ENCODE measurements at places on chromosomes 7 and 10.

GRCh38 chr10:118633786-118634185 lies 38.3 kb upstream of the PRLHR start:
- DNase-seq = no peak

DNA sequence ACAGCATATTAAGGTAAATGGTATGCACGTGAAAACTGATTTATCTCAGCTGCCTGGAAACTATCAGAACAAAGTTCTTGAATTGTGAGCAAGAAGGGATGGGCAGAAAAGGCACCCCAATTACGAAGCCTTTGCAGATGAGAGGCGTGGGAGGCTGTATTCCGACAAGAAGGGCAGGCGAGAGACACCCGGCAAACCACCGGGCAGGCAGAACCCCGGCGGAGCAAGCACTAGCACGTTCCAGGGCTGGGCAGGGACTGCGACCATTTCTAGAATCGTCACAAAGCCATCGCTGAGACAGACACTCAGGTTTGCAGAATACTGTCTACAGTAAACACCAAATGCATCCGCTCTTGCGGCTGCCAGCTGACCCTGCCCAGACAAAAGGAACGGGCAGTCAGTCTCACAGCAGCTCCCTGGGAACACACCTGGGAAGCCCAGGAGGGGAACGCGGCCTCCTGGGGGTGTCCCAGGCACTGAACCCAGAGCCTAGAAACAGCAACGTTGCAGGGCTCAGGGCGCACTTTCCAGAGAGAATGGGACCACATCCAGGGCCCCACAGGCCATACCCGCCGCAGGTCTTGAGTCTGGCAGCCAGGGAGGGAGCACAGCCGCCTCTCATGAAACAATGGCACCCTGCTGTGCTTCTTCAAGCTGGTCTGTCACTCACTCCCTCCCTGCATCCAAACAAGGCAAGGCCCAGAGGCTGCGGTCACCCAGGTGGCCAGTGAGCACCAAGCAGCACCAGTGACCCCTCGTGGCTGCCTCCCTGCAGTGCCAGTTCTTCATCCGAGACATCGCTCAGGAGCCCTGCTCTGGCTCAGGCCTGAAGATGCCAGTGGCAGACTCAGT lies 261.9 kb downstream of the PTPRN2 start:
- DNase-seq = no peak

DNA sequence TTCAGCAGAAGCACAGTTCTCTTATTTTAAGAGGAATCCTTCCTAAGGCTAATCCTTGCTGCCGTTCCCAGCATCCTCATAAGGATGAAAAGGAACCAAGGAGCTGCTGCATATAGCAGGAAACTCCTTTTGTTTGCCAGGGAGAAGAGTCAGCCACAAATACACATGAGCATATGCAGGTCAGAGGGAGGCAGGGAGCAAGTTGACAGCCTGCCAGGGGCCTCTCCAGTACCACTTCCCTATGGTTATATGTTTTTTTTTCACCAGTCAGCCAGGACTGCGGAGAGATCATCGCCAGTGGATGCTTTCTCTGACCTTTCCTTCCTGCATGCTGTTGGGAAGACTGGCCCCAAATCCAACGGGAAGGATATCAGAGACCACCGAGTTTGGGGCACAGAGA lies 39.8 kb downstream of the SLC35B4 start:
- DNase-seq = no peak

GRCh38 chr10:49000437-49001398 lies 61.1 kb upstream of the LRRC18 start:
- no peak for DNase-seq

DNA sequence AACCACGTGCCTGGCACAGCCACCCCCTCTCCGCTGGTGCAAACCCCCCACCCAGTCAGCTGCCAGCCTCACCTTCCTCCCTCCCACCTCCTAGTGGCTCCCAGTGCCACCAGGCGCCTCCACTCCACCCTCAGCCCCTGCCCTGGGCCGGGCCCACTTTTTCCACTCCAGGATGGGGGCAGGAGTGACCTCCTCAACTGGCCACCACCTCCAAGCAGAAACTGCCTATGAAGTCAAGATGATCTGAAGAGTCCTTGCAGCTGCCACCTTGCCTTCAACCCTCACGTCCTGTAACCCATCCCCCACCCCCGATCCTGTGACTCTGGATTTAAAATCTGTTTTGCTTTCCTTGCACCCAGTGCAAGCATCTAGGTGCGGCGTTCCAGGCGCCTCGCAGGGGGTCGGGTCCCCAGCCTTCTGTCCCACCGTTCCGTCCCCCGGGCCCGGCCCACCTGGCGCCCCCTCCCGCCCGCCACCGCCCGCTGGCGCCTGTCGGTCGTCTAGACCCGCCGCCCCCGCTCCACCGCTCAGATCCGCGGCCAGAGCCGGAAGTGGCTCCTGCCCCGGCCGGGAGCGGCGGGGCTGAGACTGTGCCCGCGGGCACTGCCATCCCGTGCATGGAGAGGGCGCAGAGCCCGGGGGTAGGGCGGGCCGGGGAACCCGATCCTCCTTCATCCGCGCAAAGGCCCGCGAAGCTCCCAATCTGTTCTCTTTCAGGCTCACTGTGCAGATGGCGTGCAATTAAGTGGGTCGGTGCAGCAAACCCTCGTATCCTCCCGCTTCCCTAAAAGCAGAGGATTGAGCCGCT lies 51.2 kb upstream of the GTF2I start:
- peak; percentile 58 for DNase-seq

GRCh38 chr10:24133835-24134234 lies 75.1 kb upstream of the KIAA1217 start:
- DNase-seq = no peak

DNA sequence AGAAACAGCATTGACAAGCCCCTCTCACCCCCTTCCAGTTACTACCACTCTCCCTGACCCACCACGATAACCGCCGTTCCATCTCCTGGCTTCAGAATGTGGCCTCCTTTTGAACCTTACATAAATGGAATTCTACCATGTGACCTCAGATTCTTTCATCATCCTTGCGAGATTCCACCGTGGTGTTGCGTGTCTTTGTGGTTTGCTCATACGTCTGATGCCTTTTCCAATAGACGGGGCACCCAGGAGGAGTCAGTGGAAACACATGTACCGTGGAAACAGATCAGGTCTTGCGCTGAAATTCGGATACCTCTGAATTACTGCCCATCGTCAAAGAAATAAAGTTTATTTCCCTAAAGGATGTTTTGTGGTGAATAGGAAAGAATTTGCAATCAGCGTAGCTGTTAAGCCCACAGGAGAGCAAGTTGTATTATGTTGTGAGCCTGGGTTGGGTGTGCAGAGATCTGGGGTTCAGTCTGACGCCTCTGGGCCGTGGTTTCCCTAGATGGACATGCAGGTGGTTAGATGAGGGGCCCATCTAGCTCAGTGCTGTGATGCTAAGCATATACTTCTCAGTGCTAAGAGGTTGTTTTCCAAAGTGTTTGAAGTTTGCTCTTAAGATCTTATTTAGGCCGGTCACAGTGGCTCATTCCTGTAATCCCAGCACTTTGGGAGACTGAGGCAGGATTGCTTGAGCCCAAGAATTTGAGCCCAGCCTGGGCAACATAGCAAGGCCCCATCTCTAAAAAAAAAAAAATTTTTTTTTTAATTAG lies 29.1 kb downstream of the GTF2IRD1 start:
- no peak for DNase-seq

GRCh38 chr7:73701357-73701995 lies 18.0 kb downstream of the STX1A start:
- no peak for DNase-seq

GRCh38 chr7:5638994-5639393 lies 142.5 kb downstream of the RNF216 start:
- no peak for DNase-seq

- no peak for DNase-seq
Measured at GRCh38 chr7:29345590-29345989, 151.0 kb downstream of the CHN2 start.

DNA sequence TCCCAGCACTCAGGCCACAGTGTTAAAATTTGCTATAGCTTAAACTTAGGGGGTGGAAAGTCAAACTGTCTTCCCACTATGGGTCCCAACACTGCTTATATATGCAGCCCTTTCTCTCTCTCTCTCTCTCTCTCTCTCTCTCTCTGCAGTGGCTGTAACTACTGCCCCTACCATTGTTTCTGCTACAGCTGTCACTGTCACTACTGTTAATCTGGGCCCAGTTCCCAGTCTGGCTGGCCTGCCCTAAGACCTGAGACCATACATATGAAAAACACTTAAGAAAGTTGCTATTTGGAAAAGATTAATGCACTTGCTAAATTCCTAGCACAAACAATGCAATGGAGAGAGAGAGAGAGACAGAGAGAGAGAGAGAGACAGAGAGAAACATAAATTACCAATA lies 78.6 kb downstream of the THSD7A start:
- DNase-seq = no peak

DNA sequence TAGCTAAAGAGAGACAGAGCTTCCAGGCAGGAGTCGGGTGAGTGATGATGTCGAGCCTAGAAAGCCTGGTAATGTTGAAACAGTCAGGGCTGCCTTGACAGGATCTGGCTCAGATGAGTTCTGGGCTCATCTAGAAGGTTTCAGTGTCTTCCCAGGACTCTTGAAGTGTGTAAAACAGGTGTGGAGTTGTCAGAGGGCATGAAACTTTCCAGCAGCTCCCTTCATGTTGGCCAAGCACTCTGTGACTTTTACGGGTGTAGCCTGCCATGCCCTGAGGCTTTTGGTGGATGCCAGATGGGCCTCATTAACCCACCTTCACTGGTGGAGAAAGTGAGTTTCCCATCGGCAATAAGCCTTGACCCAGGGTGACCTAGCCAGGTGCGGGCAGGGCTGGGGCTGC lies 66.4 kb upstream of the PDCD4 start:
- no peak for DNase-seq

- no peak for DNase-seq
Measured at GRCh38 chr7:116665332-116665996, 6.5 kb upstream of the MET start.

GRCh38 chr7:2313450-2314208 lies 612 bp downstream of the SNX8 start:
- peak; percentile 36 for DNase-seq

- DNase-seq = no peak
Measured at GRCh38 chr7:29146057-29146706, at the start of gene CPVL. CPVL (minus strand) TSS chr7:29146537; CDS start chr7:29121061, 25,476 bp downstream.

DNA sequence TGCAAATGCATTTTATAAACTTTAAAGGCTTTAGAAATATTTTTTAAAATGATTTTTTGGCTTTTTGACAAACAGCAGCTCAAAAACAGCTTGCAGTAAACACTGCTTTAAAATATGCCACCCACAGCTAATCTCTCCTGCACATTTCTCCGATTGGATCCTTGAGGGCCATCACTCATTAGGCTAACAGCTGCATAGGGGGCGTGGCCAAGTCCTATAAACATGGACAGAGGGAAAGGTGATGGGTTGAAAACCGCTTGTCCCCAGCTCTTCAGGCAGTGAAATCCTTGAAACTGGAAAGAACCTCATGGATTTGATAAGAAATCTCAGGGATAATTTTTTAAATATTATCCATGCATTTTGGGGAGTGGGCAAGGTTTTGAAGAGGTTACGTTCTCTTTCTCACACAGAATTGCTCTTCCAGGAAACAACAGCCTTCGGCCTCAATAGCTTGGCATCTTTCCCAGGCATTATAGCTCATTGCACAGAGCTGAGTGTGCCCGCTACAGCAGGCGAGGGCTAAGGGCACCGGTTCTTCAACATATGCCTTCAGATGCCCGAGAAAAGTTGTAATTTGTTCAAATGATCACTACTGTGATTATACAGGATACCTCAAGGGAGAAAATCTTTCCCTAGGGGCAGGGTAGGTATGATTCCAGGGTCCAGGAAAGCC lies 1.7 kb downstream of the PLEKHS1 start:
- no peak for DNase-seq

- no peak for DNase-seq
Measured at GRCh38 chr10:80485076-80485945, 31.2 kb downstream of the TSPAN14 start.

DNA sequence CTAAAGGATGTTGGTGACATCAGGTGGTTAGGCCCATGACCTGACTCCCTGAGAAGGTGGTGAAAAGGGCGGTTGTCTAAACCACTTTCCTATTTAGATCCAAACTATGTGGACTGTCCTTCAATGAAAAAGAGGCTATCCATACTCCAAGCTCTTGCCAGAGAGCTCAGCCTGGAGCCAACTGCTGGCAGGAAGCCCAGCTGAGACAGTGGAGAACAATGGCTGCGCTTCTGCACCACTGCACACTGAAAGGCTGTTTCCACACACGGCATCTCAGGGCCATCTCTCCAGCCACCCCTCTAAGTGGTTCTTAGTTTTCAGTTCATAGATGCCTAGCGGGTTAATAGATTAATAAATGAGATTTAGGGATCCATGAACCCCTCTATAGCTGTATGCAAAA lies 488.8 kb upstream of the ZMIZ1 start:
- no peak for DNase-seq

GRCh38 chr10:49187950-49188761 lies at the start of gene TMEM273:
TMEM273 (minus strand) TSS chr10:49188391; CDS start chr10:49188336, 55 bp downstream.
- DNase-seq = no peak

Measured in GM12892 (cell line).